ENCODE measurements at places on chromosomes 12 and 14.
A peak's percentile ranks its signal among the peaks of the same experiment; 100 is the strongest.

DNA sequence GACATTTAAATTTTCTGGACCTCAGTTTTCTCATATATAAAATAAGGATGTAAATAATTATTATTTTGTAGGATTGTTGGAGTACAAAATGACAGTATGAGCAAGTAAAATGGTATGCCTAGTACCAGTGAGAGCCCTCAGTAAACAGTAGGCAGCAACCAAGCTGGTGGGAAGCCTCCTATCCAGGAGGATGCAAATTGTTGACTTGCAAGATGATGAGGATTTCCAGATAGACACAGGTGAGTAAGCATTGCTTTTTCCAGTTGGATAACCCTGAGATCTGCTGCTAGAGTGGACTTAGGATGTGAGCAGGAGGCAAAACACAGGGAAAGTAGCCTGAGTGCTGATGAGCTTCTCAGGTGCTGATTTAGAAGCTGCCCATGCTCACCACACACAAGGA is 28.2 kb upstream of the AMIGO2 start:
- DNase-seq: no peak

DNA sequence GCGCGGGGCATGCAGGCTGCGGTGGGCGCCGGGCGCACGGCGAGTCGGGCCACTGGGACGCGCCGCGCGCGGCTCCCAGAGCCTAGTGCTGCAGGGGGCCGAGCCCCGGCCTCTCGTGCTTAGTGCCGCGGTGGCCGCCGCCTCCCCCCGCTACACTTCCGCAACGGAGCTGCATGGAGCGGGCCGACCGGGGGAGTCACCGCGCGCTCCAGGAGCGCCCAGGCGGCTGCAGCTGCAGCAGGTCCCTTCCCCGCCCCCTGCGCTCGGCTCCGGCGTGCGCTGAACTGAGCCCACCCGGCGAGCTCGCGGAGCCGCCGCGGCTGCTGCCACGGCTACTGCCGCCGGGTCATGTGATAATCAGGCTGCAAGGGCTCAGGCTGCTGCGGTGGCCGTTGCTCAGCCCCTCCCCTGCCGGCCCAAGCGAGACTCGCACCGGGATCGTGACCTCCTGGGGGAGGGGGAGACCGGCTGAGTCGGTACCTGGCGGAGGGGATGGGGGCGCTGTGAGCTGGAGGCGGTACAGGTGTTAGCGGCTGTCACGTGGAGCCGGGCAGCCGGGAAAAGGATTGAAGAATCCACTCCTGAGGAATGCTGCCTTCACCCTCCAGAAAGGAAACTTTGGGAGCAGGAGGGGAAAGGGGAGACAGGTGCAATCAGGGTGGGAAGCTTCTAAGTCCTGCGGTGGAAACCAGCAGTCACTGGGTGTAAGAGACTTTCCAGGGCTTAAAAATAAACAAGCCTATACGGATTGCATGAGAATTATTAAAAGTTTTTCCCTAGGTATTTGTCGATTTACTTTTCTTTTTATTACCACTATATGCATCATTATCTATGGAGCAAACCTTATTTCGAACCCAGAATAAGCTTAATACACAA is at the start of gene PPM1H:
TSS of gene PPM1H (minus strand) at position 352 of the 876 bp plus-strand sequence. CDS start 414 bp downstream, outside the sequence.
- DNase-seq: peak; percentile 57

DNA sequence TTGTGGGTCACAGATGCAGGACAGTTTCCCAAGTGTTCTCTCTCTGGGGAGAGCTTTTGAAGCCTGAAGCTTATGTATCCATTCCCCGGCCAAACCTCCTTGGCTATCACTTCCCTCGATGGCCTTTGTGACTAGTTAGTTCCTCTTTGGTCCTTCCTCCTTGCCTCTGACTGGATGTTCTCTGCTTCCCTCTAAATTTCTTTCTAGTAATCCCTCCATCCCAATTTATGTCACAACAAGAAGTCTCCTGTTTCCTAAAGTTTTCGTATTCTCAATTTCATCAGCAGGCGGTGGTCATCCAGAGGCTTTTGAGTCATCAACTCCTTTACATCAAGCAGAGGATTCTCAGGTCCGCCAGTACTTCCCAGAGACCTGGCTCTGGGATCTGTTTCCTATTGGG is 27.5 kb downstream of the A2ML1 start:
- no peak for DNase-seq

DNA sequence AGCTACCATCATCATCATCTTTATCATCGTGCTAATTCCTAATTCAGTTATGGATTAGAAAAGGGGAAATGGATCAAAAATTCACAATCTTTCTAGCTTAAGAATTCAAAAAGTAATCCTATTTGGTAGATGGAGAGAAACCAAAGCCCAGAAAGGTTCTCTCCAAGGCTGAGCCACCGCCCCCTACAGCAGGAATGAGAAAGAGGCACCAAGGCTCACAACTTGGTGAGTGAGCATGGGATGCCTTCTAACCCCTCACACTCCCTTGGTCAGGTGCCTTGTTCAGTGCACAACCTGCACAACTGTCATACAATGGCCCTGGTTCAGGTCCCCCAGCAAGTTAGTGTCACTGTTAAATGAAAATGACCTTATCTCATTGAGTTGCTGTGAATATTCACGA is 171.5 kb downstream of the ANO2 start:
- DNase-seq: no peak

- DNase-seq: peak; percentile 36
Measured at GRCh38 chr12:6280672-6281071, 29.8 kb upstream of the PLEKHG6 start.

- DNase-seq: no peak
Measured at GRCh38 chr12:38666425-38666824, 239.0 kb downstream of the CPNE8 start.

DNA sequence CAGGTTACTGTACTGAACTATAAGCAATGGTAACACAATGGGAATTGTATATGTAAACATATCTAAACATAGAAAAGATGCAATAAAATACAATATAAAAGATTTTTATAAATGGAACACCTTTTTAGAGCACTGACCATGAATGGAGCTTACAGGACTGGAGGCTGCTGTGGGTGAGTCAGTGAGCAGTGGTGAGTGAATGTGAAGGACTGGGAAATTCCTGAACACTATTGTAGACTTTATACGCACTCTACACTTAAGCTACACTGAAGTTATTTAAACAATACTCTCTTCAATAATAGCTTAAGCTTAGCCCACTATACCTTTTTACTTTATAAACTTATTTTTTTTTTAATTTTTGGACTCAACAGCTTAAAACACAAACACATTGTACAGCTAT is 313.5 kb downstream of the KCNC2 start:
- DNase-seq: no peak

Data from ovary (tissue), 10 donors.